Stimulated activated CD8-positive, alpha-beta memory T cell treated with anti-CD3 and anti-CD28 coated beads, Interleukin-7, amount 100 ng/mL, for 24 hours (primary cell): ENCODE measurements at places on chromosomes 4 and X.

DNA sequence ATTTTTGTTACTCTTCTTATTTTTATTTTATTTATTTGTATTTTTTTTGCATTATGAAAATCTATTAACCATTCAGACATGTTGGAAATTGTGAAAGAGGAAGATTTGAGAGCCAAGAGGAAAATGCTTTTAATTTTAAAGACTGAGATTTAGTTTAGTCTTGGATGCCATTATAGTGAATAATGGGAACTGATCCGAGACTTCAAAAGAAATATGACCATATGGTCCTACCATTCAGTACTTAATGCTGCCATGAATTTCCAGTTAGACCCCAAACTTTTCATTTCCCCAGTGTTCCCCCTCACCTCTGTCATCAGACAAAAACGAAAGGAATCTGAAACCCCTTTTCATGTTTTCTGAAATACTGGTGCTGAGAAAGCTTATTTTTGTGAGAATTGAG is 95.5 kb downstream of the TENM3 start:
- DNase-seq, result no peak

DNA sequence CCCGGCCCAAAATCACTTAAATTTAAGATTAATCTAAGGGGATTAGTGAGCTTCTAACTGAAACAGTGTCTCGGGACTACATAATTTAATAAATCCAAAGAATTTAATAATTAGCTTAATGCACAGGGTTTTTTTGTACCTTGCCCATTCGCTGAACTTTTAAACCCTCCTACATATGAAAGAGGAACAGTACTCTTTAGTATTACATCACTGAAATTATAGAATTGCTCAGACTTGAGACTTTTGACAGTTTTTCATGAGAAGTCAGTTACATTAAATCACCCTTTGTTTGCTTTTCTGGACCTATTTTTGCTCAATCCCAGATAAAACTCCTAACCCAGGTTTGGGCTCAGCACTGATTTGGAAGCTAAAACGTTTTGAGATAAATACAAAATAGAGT is 2.4 kb upstream of the TADA2B start:
- DNase-seq, result no peak

DNA sequence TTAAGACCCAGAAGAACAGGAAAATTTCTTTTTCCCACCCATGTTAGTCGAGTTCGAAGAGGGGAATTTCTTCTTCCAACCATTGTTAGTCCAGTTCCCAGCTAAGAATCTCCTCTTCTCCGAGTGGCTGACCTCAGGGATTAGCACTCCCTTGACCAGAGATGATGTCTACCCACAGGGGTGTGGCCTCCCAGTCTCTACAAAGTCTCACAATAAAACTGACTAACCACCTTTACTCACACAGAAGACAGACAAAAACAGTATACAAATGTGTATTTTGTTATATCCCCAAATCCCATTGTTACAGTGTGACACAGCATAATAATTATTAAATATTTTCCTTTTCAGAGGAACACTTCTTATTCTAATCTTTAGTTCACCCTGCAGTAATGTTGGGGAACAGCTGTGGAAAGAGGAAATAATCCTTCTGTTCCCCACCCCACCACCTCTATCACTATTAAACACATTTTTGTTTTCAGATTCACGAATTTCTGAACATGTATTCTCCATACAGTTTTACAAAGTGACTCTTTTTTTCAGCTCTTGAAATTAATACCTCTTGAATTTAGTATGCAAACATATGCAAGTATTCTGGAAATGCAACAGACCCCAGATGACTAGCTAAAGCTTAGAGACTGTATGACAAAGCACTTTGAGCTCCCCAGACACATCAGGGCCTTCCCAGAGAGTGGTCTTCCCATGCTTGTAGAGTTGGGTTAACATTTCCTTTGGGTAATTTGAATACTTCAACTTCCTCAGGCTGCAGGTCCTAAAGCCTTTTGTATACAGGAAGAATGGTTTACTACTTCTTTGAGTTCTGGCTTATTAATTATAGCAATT is 62.5 kb upstream of the NFKB1 start:
- no peak for DNase-seq

- DNase-seq, result no peak
Observed at GRCh38 chr4:141193516-141194034, 27.1 kb upstream of the ZNF330 start.

DNA sequence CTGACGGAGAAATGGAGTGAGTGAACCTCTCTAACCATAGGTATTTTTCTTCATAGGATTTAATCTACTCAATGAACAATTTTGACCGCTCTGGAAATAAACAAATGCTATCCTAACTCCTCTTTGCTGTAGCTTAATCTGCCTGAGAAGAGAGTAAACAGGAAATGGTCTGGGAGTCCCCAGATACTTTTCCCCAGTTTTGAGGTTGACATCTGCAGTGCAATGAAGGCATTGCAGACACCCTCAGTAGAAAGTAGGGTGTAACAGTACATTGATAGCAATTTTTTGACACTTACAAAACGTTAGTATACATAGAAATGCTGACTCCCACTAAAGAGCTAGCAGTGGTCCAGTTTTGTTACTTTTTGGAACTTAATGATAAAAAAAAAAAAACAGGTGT is 495.9 kb upstream of the FAM241A start:
- no peak for DNase-seq

DNA sequence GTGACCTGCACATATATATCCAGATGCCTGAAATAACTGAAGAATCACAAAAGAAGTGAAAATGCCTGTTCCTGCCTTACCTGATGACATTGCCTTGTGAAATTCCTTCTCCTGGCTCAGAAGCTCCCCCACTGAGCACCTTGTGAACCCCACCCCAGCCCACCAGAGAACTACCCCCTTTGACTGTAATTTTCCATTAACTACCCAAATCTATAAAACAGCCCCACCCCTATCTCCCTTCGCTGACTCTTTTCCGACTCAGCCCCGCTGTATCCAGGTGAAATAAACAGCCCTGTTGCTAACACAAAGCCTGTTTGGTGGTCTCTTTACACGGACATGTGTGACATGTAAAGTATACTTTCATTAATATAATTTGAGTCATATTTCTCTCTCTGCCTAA is 320.3 kb upstream of the TECRL start:
- no peak for DNase-seq

GRCh38 chrX:108590496-108590895 is 145.9 kb downstream of the IRS4 start:
- no peak for DNase-seq

- no peak for DNase-seq
Observed at GRCh38 chr4:90142081-90142480, 14.9 kb downstream of the CCSER1 start.

DNA sequence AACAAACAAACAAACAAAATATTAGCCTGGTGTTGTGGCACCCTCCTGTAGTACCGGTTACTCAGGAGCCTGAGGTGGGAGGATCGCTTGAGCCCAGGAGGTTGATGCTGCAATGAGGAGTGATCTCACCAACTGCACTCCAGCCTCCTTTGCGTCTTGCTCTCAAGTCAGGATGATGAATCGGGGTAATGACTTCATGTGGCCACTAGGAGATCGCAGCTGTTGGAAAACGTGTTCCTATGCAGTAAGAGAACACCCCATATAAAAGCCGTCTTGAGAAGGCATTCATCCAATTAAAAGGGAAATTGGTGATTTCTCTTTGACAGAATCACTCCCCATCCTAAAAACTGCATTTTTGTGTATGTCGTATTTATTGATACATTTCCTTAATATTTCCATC is 6.9 kb downstream of the CCNB3 start:
- DNase-seq, result no peak

GRCh38 chrX:101062176-101062575 is 10.3 kb upstream of the TRMT2B start:
- no peak for DNase-seq
